Inflammatory macrophage treated with lipopolysaccharide for 4 hours (primary cell): ENCODE measurements at places on chromosomes 13 and 19.
A peak's percentile ranks its signal among the peaks of the same experiment; 100 is the strongest.

- peak; percentile 31 for DNase-seq
These were observed 2.6 kb upstream of the WIZ start for GRCh38 chr19:15452111-15453047.

DNA sequence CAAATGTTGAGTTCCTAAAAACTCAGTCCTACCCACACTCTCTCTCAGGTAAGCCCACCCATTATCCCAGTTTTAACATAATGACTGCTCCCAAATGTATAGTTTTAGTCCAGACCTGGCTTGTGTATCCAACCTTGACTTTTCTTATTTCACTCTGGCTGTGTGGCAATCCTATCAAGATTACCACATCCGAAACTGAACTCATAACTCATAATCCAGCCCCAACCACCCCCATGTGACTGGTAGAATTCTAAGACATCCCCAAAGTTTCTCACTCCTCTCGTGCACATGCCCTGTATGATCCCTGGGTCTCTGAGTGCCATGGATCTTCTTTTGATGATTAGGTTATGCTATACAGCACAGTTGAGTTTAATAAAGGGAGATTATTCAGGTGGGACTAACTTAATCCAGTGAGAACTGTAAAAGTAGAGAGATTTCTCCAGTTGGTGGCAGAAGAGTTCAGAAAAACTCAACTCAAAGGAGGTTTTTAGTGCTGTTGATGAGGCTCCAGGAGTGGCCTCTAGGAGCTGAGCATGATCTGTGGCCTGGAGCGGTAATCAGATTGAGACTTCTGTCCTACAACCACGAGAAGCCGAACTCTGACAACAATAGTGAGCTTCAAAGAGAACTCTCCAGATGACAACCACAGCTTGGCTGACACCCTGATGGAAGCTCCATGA is 413.4 kb downstream of the ZNF536 start:
- DNase-seq = peak; percentile 56

- peak; percentile 7 for DNase-seq
These were observed 107.3 kb upstream of the ZNF507 start for GRCh38 chr19:32238076-32238475.

DNA sequence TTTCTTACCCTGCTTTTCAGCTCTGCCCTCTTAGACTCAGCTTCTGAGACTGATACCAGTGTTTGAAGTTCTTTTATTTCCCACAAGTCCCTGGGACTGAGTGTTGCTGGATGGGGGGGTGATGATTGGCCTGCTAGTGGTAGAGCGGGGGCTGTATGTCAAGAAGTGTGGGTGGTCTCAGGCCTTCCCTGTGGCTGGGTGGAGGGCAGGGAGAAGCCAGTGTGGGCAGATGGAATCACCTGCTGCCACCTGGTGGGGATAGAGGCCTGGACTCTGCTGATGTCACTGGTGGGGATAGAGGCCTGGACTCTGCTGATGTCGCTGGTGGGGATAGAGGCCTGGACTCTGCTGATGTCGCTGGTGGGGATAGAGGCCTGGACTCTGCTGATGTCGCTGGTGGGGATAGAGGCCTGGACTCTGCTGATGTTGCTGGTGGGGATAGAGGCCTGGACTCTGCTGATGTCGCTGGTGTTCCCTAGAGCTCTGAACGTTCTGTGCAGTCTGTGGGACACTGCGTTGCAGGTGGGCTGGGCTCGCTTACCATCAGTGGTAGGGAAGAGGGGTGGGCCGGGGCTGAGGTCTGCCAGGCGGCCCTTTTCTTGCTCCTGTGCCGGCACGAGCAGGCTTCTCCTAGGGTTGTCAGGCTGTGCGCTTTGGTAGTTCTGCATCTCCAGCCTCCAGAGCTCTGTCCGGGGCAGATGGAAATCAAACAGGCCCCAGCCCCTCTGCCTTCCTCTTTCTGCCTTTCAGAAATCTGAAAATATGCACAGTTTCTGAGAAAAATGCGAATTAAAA is 101.3 kb downstream of the ARHGEF7 start:
- DNase-seq = no peak

DNA sequence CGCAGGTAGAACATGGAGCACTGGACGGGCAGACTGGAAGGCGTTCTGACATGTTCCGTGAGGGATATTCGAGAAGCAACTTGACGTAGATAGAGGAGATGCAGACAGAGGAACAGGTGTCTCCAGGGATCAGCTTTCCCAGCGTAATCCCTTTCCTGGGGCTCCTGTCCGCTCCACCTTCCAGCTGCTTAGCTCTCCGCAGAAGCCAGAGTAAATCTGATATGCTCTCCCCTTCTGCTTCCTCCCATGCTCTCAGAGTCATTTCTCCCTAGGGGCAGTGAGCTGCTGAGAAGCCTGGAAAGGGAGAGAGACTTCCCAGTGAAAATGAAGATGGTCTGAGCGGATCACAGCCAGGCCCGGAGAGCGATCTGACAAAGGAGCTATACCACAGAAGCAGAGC is 23.0 kb upstream of the OLFM4 start:
- DNase-seq = no peak

- DNase-seq = peak; percentile 54
These were observed 5.2 kb upstream of the ZNF507 start for GRCh38 chr19:32339988-32340874.

DNA sequence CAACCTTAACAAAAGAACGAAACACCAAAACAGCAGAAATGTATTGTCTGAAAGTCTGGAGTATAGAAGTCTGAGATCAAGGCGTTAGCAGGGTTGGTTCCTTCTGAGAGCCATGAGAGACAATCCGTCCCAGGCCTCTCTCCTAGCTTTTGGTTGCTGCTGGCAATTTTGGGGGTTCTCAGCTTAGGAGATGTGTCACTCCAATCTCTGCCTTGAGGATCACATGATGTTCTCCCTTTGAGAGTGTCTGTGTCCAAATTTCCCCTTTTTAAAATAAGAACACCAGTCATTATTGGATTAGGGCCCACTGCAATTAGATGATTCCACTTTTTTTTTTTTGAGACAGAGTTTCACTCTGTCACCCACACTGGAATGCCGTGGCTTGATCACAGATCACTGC is 10.1 kb downstream of the KCNN1 start:
- peak; percentile 53 for DNase-seq

GRCh38 chr13:111384441-111385182 is 64.2 kb downstream of the TEX29 start:
- DNase-seq = no peak

DNA sequence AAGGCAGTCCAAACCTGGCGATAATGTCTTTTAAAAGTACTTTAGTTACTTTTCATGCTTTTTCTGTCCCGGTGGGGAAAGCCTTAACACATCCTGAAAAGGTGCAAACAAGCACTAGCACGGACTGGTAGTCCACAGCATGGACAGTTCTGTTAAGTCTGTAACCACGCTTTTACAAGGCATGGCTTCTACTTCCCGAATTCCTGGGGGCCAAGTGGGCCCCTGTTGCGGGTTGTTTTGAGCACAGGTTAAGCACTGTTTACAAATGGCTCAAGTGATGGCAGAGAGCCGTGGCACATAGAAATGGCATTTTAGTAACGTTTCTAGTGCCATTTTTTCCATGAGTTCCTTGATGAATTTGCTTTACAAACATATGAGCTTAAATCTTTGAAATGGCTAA is 37.6 kb downstream of the ZNF493 start:
- DNase-seq = no peak

- DNase-seq = no peak
These were observed 245.1 kb downstream of the MAB21L1 start for GRCh38 chr13:35231426-35231825.

- peak; percentile 99 for DNase-seq
These were observed 2.0 kb downstream of the VSIG10L start for GRCh38 chr19:51339687-51340656.
